BJ (cell line): ENCODE measurements at places on chromosomes 16 and 17.
A peak's percentile ranks its signal among the peaks of the same experiment; 100 is the strongest.

DNA sequence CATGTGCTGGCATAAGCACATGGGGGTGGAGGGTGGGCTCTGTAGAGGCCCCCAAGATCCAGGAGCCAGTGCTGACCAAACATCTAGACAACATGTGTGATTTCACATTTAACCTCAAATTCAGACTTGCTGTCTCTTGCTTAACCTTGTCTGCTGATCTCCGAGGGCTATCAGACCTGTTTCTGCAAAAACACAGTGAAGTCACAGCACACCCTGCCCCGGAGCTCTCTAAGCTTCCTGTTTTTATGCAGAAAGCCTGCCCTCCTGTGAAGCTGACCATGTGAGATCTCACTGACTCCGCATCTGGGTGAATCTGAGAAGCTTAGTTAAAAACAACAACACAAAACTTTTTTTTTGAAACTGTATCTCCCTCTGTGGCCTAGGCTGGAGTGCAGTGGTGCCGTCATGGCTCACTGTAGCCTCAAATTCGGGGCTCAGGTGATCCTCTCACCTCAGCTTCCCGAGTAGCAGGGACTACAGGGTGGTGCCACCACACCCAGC, 6.6 kb upstream of the DPEP2 start:
- no peak for DNase-seq

GRCh38 chr17:17897442-17897841, 60.7 kb upstream of the SREBF1 start:
- no peak for DNase-seq

DNA sequence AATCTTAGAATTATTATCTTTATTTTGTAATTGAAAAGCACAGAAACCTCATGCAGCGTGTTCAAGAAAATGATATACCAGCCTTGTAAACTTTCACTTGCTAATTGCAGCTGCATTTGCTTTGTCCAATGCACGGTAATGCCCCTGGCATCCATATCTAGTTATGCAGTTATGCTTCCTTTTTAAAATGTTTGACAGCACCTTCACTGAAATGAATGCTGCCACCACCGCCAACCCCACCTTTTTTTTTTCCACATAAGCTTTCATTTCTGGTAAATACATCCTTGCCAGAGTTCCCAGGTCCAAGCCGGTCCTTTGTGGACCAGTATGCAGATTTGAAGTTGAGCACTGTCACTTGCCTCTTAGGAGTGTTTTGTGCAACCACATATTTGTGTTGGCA, 338.8 kb downstream of the WWOX start:
- DNase-seq = no peak

GRCh38 chr16:27920391-27920891, 143.1 kb downstream of the GSG1L start:
- no peak for DNase-seq

- no peak for DNase-seq
Observed at GRCh38 chr17:73099511-73099910, 7.0 kb upstream of the SLC39A11 start.

DNA sequence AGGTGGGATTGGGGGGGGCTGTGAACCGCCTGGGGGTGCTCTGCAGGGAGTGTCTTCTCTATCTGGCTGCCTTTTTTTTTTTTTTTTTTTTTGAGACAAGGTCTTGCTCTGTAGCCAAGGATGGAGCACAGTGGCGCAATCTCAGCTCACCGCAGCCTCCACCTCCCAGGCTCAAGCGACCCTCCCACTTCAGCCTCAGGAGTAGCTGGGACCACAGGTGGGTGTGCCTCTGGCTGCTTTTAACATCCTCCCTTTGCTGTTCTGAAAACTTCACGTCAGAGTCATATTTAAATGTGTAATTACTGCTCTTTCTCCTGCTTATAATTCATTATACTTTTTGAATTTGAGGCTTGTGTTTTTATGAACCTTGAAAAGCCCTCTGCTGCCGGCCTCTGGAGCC, 78.4 kb downstream of the ZNF778 start:
- no peak for DNase-seq

- no peak for DNase-seq
Observed at GRCh38 chr17:76734080-76734840, 2.9 kb downstream of the SRSF2 start.

- DNase-seq = peak; percentile 14
Observed at GRCh38 chr17:64418506-64419339, 28.1 kb upstream of the PECAM1 start.

DNA sequence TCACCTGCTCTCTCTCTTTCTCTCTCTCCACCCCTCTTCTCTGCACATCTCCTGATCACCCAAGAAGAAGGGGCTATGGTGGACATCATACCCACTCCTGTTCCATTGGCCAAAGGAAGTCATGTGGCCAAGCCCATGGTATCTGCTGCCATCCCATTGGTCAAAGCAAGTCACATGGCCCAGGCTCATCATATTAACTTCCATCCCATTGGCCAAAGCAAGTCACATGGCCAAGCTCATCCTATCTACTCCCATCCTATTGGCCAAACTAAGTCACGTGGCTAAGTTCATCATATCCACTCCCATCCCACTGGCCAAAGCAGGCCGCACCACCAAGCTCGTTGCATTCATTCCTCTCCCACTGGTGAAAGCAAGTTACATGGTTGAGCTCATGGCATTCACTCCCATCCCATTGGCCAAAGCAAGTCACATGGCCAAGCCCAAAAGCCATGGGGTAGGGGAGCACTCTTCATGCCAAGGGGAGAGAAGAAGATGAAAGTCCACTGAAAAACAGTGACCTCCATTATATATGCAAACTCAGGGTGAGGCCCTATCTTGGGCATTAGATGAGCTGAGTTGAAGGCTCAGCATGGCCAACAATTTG, 29.2 kb downstream of the SNX20 start:
- no peak for DNase-seq
